ENCODE measurements at places on chromosomes 4 and X.

DNA sequence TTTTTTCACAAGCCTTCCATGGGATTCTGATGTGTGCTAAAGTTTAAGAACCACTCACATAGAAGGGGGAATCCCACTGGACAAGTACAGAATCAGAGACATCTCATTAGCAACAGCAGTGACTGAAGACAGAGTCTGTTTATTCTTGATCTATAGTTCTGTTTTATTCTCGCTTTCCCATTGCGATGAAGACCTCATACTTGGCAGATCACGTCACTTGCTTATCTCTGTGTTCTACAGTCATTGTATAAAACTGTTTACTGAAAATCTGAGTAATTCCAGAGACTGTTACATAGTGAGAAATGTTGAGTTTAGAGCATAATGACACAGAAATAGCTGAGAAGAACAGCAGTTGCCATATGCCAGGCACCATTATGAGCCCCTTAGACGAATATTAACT lies 185.5 kb downstream of the PTTG2 start:
- no peak for DNase-seq

DNA sequence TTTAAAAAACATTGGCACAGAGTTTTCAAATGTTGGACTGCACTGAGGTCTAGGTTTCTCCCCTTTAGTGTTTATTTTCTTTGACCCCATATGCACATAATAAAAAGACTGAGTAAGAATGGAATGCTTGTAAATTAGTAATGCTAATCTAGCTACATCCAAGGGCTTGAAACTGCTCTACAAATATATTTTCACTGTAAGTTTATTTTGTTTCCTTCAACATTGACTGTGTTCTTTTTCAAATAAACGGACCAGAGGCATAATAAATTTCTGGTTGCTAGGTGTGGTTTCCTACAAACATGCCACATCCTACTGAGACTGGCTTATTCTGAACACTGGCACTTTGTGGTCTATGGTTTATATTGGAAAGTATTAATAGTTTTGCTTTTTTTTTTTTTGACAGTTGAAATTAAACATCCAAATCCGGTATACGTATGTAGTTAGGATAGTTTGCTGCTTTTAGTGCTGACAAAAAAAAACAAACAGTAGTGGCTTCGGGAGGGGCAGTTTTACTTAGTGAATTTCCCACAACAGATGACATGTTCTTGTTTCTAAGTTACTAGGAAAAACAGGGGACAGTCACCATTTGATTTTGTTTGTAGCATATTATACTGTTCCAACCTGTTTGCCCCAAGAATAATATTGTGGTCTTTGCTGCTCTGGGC lies 13.2 kb downstream of the CA5B start:
- no peak for DNase-seq

DNA sequence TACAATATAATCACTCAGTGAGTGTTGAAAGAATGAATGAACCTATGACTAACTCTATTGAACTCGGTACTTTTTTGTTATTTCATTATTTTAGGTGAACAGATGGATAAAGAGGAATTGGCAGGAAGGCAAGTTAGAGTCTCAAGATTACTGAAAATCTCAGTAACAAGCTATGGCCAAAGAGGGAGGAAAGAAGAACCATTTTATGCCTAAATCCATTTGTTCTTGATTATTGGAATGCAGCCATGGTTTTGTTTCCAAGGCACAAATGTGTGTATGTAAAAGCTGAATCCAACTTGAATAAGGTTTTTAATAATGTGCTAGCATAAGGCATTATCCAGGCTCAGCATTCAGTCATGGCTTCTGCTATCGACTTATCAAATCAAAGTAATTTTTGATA lies 196.4 kb downstream of the DTHD1 start:
- no peak for DNase-seq

DNA sequence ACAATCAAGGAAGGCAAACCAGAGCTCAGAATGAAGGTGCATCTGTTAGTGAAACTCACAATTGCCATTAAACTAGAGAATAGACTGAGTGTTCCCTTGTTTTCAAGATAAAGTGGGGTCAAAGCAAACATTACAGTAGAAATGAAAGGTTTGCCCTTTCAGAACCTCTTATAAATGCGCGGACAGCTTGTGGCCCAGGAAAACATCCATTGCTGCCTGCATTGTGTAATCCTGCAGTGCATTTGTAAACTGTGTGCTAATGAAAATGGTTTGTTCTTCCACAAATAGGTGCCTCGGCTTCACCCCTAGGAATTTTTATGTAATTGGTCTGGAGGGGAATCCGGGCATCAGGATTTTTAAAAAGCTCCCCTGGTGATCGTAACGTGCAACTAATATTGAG lies 62.8 kb downstream of the SNX25 start:
- no peak for DNase-seq

DNA sequence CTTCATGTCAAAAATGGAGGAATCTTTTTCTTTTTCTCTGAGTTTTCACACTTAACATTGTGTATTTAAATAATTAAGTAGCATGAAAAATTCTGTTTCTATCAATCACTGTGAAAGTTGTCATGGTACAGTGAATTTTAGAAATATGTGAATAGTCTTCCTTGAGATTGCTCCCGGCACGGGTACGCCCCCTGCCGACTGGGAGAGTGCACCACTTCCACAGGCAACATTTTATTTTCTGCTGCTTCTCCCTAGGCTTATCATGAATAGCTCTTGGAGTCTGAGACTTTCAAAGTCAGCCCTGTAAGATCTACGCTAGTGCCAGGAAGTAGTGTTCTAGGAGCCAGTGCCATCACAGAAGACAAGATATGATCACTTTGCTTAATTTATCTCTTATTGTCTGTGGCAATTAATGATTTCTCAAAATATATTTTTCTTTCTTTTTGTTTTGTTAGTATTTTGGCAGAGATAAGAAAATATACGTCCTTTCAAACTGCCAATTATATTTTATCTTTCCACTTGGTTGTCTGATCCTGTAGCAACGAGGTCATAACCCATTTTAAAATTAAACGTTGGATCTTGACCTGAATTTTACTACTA lies 763.8 kb upstream of the AADAT start:
- DNase-seq = no peak

DNA sequence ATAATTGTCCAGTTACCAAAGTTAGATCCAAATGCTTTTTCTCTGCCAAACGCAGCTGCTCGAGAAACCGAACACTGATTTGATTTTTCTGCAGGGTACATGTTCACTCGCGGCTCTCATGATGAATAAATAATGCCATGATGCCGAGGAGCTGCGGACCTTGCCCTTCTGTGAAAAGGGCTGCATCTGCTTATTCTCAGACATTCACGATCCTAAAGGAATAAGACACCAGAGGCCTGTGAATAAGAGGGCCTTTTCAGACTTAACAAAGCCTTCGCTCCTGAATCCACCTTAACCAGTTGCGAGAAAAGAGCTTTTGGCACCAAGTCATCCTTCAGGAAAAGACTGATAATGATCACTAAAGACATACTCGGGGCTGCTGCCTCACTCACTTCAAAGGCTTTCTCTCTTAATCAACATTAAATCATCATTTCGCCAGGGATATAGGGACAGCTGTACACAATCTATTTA lies 147.5 kb downstream of the FBXO8 start:
- DNase-seq = no peak

GRCh38 chr4:100208459-100208858 lies 18.2 kb upstream of the DDIT4L start:
- DNase-seq = no peak
